EL (cell line): ENCODE measurements at places on chromosomes 7 and 10.
A peak's percentile ranks its signal among the peaks of the same experiment; 100 is the strongest.

GRCh38 chr10:59234816-59235429, 58.5 kb downstream of the PHYHIPL start:
- DNase-seq: peak; percentile 25

DNA sequence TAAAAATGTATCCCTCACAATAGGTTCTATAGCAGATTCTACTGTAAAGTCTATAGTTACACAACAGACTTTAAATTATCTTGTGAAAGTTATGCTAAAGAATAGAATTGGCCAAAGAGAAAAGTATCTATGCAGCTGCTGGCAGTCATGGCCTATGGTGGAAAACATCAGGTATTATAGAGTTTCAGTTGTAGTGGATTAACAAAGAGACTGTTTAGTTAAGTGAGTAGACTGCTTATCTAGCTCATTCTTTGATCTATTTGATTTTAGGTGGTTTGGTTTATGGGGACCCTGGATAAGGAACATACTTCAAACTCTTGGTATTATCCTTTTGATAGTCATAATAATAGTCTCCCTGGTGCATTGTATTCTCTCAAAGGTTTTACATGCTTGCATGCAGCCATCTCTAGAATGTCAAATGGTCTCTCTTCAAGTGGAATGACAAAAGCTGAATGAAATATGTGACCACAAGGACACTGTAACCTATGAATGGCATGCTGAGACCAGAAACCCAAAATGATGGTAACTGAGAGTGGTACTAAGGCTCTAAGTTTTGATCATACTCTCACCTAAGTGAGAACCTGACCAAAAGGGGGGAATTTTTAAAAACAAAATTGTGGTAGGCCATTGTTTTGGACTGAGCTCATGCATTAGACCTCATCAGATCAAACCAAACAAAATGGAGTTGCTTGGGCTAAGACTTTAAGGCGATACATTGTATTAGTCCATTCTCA, 54.9 kb upstream of the NAMPT start:
- no peak for DNase-seq

DNA sequence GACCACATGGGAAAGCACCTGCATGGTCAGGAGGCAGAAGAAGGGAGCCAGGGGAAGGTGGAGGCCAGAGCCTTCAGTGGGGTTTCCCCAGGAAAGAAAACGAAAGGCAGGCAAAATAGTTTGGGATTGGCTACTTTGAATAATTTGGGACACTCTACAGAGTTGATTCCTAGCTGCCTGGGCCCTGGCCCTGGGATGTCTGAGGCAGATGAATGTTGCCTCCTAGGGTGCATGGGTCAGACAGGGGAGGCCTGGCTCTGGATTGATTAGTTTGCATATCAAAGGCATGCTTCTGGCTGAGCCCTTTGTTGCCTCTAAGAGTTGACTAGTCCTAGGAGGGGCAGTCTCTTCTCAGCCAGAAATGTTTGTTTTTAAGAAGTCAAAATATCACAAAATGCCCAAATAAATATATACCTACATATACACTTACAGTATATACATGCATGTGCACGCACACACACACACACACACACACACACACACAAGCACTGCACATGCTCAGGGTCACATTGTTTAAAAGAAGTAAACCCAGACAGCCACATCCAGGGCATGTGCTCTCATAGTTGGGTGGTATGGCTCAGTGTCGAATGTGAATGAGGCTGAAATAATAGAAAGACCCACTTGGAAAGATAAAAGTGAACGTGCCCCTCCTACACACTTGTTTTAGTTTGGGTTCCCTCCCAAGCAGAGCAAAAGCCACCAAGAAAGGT, 184.2 kb downstream of the GPAM start:
- no peak for DNase-seq

DNA sequence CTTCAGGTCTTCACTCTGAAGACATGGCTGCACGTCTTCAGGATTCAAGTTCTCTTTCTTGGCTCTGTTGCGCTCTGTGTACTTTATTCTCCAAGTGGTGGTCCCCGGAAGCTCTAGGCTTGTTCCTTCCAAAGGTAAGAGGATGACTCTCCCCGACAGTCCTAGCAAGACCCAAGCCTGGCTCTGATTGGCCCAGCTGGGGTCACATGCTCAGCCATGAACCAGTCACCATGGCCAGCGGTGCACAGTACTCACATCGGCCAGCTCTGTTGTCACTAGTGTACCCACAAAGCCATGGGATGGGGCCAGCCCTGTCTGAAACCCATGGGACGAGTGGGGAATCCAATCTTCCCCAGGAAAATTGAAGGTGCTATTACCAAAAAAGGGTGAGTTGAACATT, 5.2 kb upstream of the C7orf33 start:
- no peak for DNase-seq

- DNase-seq: no peak
These were observed 22.7 kb downstream of the ARL3 start for GRCh38 chr10:102691285-102692066.

DNA sequence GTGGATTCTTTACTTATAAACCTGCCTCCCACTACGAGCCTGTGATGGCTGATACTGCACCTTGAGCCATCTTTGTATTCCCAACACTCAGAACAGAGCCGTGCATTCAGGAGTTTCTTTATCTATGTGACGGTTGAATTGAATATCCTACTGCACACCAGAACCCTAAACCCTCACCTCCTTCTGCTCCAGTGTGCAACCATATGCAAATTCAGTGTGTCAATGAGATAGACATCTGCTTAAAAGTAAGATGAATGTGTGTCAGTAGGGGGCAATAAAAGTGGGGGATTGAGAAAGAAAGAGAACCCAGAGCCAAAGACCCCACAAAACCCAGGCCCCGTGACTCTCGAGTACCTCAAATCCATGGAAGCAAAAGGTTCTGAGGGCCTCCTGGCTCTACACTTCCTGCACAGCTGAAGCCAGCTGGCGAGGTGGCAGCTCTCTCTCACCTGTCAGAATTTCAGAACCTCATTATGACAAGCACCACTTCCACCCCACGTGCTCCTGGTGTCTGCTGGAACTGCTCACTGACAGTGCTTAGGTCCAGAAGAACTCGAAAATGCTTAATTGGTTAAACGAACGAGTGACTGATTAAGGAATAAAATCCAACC, 143.3 kb upstream of the GPR26 start:
- DNase-seq: no peak

GRCh38 chr7:99679400-99680191, at the start of gene CYP3A5:
TSS of gene CYP3A5 (minus strand) at chr7:99679996. CDS start at chr7:99679896, 100 bp downstream.
- no peak for DNase-seq

DNA sequence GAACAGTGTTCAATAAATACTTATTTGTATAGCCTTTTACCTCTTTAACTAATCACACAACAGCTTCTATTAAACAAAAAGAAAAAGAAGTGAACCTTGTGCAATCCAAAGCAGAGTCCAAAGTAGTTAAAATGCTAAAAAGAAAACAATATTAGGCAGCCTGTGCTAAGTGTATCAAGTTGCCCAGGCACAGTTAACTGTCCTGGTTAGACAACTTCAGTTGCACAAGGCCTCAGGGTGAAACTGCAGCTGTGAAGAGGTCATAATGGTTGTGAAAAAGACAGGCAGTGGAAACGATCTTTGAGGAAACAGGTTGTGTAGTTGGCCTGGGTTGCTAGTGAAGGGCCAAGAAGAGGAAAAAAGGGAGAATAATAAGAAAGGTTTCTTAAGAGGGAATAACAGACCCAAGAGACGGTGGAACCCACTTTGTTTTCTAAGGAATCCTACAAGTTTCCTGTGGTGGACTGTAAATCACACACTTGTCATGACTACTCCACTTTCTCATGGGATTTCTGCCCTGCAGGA, 6.0 kb upstream of the CROT start:
- DNase-seq: no peak

DNA sequence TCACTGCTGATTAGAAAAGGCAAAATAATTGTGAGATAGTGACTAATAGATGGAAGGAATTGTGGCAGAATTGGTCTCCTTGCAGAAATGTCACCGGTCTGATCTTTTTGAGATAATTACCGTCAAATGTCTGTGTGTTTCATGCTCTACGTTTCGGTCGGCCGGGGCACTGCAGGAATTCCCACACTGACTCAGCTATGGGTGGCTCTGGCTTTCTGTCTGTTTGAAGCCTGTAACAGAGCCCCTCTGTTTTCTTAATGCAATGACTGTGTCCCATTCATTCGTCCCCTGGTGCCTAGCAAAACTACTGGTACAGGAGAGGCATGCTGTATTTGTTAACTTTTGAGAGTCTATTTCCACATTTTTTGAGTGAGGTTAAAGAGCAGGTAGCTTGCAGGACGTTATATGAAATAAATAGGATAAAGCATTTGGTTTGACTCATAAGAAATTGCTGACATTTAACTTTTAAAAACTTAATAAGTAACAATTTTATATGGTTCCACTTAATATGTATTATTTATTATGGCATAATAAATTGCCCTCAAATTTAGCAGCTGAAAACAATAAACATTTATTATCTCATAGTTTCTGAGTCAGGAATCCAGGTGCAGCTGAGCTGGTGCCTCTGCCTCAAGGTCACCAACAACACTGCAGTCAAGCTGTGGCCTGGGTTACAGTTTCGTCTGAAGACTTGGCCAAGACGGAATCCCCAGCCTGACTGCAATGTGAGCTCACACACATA, 53.3 kb upstream of the CTBP2 start:
- DNase-seq: no peak

- no peak for DNase-seq
These were observed 57.7 kb downstream of the MAD1L1 start for GRCh38 chr7:2175091-2175490.

GRCh38 chr10:10725196-10725595, 292.5 kb upstream of the CELF2 start:
- DNase-seq: no peak

- DNase-seq: no peak
These were observed 465.5 kb downstream of the KCNMA1 start for GRCh38 chr10:77172086-77172485.

DNA sequence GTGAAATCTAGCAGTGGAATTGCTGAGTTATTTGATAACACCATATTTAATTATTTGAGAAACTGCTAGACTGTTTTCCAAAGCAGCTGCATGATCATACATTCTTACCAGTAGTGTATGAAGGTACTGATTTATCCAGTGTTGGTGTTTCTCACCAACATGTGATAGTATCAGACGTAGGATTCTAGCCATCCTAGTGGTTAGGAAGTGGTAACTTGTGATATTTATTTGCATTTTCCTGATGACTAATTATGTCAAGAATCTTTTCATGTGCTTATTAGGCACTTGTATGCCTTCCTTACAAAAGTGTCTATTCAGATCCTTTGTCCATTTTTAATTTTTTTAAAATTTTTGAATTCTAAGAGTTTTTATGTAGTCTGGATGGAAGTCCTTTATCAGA, 54.2 kb upstream of the PLXDC2 start:
- DNase-seq: no peak

DNA sequence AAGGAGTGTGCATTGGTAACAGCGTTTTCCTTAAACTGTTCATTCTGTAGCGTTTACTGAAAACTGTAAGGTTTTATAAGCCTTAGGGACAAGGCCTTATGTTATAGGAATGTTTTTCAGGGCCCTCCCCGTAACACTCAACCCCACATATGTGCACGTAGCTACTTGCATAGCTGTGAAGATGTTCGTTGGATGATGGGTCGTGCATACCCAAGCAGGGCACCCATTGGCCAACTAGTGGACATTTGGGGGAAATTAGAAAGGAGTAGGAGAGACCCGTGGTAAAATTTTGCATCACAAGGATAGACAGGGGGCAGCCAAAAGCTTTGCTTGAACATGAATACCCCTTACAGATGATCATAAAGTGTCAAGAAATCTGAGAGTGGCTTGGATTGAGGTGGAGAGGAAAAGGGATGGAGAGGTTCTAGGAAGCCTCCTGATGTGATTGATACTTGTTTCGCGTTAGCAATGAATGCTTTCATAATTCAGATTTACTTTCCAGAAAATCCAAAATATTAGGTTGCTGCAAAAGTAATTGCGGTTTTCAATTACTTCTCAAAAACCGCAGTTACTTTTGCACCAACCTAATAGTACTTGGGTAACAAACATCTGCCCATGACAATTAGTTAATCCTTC, 878 bp downstream of the SEC61A2 start:
- peak; percentile 78 for DNase-seq

- no peak for DNase-seq
These were observed 231.9 kb upstream of the GRM3 start for GRCh38 chr7:86411814-86412213.

GRCh38 chr7:117848941-117849340, 24.3 kb downstream of the CTTNBP2 start:
- DNase-seq: no peak
